ENCODE measurements at places on chromosomes 7 and 10.

DNA sequence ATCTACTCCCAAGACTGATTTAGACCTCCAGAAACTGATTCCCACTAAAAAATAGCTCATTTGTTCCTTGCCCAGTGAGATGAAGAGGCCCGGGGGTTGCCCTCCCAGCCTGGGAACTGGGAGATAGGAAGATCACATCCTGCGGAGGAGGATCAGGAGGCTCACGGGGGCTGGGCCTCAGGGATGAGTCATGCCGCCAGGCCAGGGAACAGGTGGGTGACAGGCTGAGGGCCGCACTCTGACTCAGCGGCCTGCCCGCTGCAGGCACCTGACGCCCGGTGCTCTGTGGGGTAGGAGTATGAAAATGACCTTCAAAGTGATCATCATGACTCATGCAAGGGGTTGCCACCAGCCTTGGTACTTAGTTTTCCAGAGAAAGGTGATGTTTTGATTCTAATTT is 104.5 kb upstream of the ZPBP start:
- DNase-seq = no peak

GRCh38 chr10:5583525-5584175 is 58.9 kb downstream of the CALML3 start:
- no peak for DNase-seq

DNA sequence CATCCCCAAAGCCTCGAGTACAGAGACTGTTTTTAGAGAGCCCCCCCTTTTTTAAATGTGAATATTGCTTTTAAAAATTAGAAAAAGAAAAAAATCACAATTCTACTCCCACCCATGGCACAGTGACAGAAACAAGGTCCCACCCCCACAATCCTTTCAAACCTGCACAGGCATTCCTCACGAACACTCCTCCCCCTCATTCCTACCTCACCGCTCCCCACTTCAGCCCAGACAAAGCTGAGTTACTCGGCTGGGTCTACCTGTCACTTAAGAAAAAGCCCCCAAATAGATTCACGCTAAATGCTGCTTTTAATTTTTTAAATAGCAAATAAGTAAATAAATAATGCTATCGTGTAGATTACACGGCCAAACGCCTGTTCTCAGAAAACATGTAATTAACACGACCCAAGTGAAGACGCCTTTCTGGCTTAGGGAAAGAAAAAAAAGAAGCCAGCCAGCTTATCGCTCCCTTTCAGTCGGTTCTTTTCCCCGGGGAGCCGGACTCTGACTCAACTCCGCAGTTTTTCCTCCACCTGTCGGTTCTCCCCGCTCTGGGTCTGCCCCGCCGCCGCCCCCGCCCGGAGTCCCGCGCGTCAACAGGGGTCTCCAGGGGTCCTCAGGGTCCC is 739 bp downstream of the MPP7 start:
- no peak for DNase-seq

DNA sequence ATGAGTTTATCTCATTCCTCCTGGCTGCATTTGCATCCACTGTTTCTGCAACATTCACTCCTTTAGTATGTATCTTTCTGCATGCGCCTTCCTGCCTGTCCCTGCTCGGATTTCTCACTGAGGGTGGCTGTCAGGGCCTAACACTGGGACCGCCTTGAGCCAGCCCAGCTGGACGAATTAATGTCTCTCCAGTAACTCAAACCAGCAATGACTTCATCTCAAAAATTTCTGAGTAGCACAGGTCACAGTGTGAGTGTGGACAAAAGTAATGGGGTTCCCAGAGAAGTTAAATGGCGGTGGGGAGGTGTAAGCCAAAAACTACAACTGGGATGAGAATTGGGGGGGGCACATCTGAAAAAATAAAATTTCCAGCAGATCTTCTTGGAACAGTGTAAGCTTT is 444.0 kb upstream of the MGMT start:
- no peak for DNase-seq

- no peak for DNase-seq
Measured at GRCh38 chr10:18737236-18737635, 78.0 kb downstream of the ARL5B start.

DNA sequence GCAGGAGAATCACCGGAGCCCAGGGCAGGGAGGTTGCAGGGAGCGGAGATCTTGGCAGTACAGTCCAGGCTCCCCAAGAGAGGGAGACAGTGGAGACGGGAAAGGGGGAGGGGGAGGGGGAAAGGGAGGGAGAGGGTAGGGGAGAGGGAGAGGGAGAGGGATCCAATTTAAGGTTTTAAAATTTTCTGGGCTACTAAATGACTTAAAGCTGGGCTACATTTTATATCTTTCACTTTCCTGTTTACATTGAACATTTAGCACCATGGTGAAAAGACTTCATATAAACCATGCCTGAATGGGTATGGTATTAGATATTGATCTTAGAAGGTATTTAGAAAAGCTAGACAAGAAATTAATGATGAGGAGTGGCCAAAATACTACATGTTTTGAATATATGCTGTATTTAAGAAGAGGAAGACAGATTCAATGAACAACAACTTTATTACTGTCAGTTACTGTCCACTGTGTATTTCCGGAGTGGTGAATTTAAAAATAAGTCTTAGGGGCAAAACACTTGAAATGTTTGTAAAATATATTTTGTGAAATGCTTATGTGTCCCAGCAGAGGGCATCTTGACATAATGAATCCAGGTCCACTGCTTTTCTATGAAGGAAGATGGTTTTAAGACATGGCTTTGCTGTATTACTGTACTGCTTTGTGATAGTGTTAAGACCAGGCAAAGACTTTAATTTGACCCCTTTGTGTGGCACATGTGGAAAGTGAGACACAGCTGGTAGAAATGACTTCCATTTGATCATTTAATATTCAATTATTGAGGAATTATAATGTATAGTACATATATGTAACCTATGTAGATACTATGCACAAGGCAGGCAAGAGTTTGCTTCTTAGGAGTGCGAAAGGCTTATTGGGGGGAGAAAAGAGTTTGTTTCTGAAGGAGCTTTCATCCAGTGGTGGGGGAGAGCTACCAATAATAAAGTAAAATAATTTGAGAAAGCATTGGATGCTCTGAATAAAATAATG is 52.8 kb downstream of the NRF1 start:
- no peak for DNase-seq

DNA sequence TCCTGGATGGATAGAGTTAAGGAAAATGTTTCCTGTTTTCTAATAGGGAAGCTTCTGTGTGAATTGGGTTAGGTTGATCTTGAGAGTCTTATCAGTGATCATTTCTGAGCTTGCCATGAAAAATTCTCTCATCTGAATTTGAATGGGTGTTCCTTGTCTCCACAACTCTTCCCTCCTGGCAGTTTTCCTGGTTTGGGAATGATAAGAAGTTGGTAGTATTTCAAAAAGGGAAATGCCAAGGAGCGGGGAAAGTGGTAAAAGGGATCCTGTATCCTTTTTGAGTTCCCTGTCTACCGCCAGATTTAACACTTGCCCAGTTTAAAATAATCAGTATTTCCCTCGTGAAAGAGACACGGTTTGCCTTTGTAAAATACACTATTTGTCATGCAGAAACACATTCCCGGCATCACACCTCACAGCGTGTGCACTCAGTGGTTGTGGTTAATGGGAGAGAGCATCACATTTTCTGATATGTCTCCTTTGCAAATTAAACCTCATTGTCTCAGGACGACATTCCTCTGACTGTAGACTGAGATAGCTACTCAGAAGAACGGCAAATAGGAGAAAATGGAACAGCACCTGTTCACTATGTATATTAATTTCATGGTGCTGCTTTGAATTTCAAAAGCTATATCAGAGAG is 113.2 kb upstream of the IFRD1 start:
- DNase-seq = no peak

DNA sequence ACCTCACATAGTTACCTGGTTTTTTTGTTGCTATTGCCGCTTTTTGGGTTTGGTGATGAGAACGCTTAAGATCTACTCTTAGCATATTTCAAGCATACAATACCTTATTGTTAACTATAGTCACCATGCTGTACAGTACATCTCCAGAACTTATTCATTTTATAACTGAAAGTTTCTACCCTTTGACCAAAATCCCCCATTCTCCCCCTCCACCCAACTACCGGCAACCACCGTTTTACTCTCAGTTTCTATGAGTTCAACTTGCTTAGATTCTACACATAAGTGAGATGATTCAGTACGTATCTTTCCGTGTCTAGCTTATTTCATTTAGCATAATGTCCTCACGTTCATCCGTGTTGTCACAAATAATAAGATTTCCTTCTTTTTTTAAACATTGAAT is 86.7 kb upstream of the IL6 start:
- no peak for DNase-seq

GRCh38 chr10:76675561-76675950 is 962.1 kb downstream of the KCNMA1 start:
- DNase-seq = no peak

GRCh38 chr7:139623518-139623917 is 100.0 kb downstream of the CLEC2L start:
- DNase-seq = no peak

DNA sequence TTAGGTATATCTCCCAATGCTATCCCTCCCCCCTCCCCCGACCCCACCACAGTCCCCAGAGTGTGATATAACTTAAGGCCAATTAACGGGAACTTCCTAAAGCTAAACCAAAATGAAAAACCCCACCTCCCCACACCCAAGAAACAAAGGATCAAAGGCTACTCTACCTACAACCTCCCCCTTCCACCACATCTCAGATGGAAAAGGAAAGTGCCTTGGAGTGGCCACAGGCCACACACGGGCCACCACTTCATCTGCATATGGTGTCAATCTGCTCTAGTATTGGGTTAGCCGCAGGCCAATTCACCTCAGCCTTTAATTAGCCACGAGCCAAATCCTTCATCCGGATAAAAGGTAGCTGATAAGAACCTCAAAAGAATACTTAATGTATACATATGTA is 19.6 kb downstream of the CSTF2T start:
- DNase-seq = no peak

DNA sequence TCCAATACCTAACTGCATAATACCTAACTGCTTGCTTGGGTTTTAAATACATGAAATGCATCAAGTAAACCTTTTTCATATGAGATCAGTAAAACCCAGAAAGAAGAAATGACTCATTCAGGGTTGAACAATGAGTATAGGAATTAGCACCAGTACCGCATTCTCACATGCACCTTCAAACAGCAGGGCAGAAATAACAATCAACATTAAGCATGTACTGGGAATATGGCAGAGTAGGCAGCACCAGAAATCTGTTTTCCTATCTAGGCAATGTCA is 850.3 kb upstream of the SORCS1 start:
- DNase-seq = no peak

DNA sequence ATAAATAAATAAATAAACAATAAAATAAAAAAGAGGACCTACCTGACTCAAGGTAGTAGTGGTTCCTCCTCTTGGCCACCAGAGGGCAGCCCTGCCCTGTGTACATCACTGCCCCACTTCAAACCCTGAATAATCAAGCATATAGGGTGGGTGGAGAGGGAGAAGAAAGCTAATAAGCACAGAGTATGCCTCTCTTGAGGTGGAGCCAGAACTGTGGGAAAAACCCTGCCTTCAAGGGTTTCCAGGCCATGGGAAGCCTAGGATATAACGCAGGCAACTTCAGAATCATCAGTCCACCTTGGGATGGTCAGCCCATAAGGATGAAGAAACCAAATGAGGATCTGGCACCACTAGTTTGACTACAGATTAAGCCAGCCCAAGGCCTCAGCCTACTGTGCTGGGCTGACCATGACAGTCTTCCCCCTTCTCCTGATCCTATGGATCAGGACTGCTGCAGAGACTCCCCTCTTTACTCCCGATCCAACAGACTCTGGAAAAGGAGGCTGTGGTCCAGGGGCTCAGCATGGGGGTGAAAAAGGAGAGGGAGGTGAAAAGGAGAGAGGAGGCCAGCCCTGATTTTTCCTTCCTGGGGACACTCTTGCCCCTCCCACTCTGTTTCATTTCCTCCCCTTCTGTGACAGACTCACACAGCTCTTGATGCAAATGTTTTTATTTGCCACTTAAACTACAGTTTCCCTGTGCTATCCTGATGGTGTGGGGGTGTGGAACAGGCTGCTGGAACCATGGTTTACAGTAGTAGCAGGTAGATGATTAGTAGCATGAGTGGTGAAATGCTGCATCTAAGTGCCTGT is 10.1 kb downstream of the AVPI1 start:
- peak; percentile 43 for DNase-seq
